Foreskin melanocyte (primary cell): ENCODE measurements at places on chromosomes 7 and 10.

GRCh38 chr7:22572937-22573336 lies 72.9 kb upstream of the STEAP1B start:
- peak; percentile 48 for DNase-seq

GRCh38 chr10:42783181-42783549 lies 570 bp downstream of the BMS1 start:
- peak; percentile 34 for DNase-seq

DNA sequence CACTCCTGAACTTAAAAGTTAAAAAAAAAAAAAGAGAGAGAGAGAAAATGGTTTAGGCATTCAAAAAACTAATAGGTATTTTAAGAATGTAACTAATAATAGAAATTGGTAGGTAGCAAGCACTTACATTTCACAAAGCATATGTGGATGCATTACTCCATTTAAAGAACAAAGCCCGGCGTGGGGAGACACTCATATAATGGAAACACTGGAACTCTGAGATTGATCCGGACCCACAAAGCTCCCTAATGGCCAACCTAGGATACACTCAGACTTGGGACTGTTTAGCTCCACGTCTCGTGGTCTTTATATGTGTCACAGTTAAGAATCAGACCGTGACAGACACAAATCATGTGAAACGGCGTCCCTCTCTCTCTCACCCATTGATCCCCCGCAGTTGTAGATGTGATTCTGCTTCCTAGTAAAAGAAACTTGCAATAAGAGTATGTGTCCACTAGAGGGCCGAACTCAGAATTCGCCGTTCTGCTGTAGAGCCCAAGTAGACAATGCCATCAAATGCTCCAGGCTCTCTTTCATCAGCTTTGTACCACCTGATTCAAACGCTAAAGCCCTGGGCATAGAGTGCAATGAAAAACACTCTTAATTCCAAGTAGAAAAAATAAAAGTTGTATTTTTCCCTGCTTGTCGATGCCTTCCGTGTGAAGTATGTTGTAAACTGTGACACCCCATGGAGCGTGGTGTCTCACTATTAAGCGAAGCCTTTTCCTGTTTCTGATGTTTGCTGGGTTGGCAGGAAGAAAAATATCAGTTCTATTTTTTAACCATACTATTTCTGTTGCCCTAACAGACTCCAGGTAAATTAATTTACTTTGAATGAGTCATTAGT lies 429.0 kb upstream of the MTPN start:
- peak; percentile 49 for DNase-seq

DNA sequence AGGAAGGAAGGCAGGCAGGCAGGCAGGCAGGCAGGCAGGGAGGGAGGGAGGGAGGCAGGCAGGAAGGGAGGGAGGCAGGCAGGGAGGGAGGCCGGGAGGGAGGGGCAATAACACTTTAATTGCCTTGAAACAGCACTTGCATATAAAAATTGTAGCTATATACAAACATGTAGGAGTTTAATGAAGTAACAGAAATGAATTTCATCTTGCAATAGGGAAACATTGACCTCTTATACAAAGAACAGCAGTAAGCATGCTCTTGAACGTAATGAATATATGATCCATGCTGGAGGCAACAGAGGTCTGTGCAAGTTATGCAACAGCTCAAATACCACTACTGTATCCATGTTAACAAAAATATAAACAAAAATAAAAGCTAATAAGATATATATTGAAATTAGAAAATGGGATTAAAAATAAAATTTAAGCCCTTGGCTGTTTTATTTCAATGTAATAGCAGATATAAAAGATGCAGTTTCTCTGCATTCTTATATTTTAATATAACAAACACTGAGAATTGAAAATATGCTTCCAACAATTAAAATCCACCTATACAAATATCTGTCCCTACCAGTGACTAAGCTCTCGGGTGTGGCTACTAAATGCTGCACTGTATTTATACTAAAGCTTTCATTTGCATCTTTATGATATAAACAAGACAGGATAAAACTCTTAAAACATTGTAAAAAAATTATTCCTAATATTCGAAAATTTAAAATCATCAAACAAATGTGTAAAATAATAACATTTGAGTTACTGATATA lies 50.3 kb downstream of the CACNA2D1 start:
- DNase-seq, result no peak

GRCh38 chr7:68058014-68058413 lies 1061.4 kb downstream of the TYW1 start:
- DNase-seq, result no peak

DNA sequence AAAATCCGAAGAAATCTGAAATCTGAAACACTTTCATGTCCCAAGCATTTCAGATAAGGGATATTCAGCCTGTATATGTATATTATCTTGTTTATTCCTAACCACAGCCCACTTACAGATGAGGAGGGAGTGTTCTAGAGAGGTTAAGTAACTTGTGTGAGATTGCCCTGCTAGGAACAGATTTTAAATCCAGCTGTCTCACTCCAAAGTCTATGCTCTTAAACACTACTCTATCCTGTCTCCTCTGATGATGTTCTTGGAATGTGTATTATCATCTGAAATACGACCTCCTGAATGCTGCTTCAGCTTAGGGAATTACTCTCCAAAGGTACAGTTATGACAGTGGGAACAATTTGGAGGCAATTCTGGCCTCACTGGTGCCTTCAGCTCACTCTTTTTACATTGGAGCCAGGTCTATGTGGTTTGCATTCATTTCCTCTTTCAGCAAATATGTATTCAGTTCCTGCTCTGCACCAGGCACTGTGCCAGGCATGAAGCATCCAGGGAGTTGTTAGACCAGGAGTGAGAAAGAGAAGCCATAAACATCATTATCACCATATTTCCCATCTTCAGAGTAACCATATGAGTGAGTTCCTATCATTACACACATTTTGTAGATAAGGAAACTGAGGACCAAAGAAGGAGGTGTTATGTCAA lies 70.2 kb downstream of the NOC3L start:
- no peak for DNase-seq

GRCh38 chr10:116970050-116970449 lies 34.9 kb downstream of the SHTN1 start:
- DNase-seq, result no peak
